T-cell (primary cell): ENCODE measurements at places on chromosomes 12 and 14.

GRCh38 chr14:38150075-38150474, 57.6 kb upstream of the SSTR1 start:
- no peak for DNase-seq

GRCh38 chr14:94536836-94537235, 24.4 kb upstream of the SERPINA4 start:
- DNase-seq = no peak

GRCh38 chr12:114958538-114958937, 274.6 kb upstream of the TBX3 start:
- no peak for DNase-seq

GRCh38 chr12:47852096-47852571, 32.4 kb upstream of the HDAC7 start:
- no peak for DNase-seq

- DNase-seq = no peak
Observed at GRCh38 chr12:111178181-111179081, 190.5 kb downstream of the PHETA1 start.

GRCh38 chr12:123572391-123572790, 12.0 kb upstream of the TMED2 start:
- no peak for DNase-seq

- no peak for DNase-seq
Observed at GRCh38 chr14:52399921-52400595, 85.9 kb downstream of the PTGER2 start.

GRCh38 chr12:111505601-111506036, 93.5 kb downstream of the ATXN2 start:
- DNase-seq = no peak

DNA sequence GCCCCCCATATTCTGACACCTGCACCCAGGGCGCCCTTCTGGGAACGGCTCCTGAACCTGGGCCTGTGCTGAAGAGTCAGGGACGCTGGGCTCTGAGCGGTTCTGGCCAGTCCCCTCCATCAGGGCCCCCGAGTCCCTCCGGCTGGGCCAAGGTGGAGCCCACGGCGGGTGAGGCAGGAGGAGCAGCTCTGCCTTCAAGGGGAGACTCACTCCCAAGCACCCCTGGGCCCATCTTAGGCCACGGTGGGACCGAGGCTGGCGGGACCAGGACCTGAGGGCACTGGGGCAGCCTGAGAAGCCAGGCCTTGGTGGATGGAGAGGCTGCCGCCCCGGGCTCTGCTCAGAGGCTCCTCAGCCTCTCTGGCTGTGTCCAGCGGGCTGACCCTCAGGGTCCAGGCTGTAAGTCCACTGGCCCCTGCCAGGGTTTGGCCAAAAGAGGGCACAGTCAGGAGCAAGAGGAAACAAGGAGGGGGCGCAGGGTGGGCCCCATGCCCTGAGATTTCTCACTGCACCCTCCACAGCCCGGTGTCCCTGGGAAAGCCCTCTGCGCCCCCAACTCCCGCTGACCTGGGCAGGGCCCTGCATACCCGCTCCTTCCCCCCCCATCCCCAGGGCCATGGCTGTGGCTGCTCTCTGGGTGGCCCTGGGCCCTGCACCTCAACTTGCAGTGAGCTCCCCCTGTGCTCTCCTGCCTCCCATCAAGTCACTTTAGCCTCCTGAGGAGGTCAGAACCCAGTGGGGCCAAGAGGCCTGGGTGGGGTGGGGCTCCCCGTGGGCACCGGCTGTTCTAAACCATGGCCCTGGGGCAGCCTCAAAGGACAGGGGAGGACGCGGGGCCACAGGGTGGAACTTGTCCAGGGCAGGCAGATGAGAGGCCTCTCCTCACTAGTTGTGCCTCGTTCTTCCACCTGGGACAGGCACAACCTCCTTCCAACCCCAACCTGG, 266.4 kb upstream of the SFSWAP start:
- DNase-seq = no peak

- DNase-seq = no peak
Observed at GRCh38 chr14:61388976-61389576, 67.7 kb downstream of the PRKCH start.

DNA sequence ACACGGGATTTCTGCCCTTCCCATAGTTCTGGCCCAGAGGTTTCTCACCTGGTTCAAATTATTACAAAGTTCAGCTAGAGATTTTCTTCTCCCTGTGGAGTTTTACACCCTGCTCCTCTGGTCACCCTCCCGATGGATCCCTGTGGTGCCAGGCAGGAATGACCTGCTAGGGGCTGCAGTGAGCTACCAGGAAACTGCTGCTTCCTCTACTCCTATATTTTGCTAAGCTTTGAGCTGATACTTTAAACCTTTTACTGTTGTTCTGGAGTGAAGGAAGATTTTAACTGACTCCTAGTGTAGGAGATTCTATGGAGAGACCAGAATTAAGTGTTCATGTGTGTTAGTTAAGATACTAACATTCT, 30.4 kb upstream of the LRIG3 start:
- DNase-seq = no peak
